ENCODE measurements at places on chromosomes 3 and 15.

DNA sequence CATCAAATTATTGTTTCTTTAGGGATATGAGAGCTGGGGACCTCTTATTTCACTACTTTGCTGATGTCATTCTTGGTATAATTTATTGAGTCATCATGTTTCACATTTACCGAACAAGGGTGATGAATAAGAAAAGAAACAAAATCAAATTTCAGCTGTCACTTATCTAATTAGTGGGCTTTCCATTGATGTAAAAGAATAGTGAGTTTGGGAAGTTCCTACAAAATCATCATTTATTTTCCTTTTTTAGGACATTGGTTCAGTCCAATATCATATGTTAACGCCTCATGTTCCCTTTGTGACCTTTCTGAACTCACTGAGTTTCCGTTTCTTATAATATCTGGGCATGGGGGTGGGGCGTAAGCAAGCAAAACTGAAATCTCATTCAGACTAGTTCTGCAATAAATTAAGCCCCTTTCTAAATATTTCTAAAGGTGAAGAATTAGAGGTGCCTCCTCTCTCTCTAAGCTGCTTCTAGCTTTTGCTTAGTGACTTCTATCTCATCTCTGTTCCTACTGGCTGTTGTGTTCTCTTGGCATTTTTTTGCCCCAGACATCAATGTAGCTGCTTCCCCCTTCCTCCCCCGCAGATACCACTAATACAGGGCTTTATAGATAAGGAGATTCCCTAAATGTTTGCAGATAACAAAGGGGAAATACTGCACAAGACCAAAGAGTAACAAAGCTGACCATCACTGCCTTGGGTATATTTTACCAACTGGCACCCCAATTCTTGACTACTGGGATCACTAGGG lies 238.0 kb upstream of the CTNNB1 start:
- no peak for DNase-seq

GRCh38 chr3:187850258-187850921 lies 105.1 kb upstream of the BCL6 start:
- DNase-seq = no peak

DNA sequence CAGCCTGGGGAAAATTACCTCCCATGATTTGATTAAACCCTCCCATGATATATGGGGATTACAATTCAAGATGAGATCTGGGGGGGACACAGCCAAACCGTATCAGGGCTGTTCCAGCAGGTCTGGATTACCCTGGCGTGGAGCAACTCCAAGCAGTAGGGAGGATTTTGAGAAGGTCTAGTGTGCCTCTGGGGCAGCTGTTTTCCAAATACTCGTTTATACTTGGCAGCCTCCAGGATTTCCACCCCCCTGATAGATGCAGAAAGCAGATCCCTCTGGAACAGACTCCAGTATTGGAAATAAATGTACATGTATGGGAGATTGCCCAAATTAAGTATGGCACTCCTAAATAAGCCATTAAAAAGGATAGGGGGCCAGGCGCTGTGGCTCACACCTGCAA lies 7.7 kb upstream of the IRAK2 start:
- no peak for DNase-seq

DNA sequence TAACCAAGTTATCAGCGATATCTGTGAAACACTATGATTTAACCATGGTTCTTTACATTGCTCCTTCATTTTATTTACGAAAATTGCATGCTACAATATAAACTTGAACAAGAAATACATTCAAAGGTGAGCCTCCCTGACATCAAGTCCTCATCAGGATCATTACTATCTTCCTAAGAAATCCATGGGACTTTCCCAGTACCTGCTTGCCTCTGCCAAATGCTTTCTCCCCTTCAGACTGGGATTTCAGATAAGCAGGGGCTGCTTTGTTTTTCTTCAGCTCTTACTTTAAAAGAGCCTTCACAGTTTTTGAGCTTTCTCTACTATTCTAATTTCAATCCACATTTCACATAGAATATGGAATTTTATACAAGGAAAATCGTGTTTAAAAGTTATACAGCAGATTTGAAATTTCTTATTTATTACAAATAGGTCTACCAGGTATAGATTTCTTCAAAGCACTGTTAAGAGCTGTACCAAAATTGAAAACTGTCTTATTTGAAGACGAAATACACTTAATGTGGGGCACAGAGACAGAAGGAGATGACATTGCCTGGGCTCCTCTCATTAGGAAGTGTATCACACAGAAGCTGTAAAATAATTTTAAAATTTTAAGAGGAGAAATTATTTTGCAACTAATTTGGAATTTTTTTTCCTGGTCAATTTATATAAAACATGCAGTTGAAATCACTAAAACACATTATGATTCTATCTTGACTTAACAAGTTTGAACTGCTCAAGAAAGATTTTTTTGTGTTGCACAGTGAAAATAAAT lies 615.0 kb upstream of the AGTR1 start:
- DNase-seq = no peak

DNA sequence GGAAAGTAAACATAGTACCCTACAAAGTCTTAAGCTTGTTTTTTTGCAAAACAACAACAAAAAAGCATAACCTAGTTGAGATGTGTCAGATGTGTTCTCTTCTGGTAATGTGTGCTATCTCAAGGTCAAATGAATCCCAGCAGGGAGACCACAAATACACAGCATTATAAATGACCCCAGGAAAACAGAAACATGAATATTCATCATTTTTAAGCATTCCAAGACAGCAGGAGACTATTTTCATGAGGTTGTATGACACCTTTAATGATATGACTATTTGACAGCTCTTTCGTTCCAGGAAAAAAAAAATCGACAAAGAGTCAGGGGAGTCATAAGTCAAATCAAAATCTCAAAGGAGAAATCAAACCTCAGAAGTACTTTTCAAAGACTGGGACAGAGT lies 62.7 kb upstream of the CBLB start:
- DNase-seq = no peak

- no peak for DNase-seq
These were observed 31.0 kb downstream of the TRIM42 start for GRCh38 chr3:140708815-140709214.

GRCh38 chr3:157360044-157360443 lies 76.6 kb upstream of the PTX3 start:
- no peak for DNase-seq

GRCh38 chr15:52488830-52489229 lies 39.9 kb downstream of the MYO5A start:
- no peak for DNase-seq

GRCh38 chr3:10196389-10197052 lies 31.8 kb downstream of the IRAK2 start:
- no peak for DNase-seq

DNA sequence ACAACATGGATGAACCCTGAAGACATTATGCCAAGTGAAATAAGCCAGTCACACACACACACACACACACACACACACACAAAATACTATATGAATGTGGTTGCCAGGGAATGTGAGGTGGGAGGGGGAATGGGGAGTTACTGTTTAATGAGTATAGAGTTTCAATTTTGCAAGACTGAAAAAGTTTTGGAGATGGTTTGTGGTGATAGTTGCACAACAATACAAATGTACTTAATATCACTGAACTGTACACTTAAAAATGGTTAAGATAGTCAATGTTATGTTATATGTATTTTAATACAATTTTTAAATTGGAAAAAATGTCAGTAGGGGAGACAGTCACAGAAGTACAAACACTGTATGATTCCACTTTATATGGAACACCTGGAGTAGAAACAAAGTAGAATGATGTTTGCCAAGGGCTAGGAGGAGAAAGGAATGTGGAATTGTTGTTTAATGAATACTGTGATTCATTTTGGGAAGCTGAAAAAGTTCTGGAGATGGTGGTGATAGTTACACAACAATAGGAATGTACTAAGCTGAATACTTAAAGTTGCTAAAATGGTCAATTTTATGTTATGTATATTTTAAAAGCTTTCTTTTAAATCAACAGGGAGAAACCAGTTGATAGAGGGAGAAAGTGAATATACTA lies 76.6 kb downstream of the RPL39L start:
- DNase-seq = no peak

DNA sequence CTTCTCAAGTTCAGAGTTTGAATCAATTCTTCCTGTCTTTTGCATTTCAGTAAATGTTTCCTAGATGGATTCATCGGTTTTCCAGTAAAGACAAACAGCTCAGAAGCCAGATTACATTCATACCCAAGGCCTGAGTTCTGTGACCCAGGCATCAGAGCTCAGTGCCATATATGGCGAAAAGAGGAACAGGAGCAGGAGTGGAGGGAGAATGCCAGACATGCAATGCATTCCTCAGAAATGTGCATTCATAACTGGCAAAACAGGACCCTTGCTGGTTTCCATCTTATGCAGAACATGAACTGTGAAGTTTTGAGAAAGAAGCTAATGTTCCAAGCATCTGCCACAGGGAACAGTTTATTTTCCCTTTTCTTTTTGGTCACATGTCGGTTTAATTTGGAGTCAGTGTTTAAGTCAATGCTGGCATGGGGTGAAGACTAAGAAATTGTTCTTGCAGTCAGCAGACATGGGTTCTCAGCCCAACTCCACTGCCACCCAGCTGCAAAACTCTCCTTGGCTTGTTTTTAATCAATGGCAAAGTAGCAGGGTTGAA lies 116.5 kb downstream of the LPP start:
- DNase-seq = no peak

DNA sequence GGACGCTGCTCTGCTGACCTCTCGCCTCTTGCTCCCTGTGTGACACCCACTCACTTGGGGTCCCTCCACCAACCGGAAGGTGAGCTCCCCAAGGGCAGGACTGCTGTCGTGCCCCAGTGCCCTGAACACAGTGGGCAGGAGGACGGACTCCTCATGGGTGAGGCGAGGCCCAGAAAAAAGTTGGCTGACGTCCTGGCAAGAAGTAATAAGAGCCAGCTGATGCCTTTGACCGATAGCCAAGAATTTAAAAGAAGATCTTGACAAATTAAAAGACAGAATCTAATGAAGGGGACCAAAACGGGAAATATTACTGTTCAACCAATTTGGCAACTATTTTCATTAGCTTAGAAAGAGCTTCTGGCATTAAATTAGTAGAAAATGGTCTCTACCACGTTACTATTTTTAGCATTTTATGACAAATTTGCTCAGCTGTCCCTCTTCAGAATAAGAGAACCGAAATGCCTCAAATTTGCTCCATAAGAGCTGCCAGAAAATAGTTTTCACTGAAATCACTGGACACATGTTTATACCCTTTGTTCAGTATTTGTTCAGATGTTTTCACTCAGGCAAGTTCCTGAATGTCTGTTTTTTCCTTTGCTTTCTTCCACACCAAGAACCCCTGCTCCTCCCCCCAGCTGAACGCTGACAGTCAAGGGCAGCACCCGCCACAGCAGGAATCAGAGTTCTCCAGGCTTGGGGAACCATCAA lies 60.5 kb downstream of the XXYLT1 start:
- DNase-seq = no peak

DNA sequence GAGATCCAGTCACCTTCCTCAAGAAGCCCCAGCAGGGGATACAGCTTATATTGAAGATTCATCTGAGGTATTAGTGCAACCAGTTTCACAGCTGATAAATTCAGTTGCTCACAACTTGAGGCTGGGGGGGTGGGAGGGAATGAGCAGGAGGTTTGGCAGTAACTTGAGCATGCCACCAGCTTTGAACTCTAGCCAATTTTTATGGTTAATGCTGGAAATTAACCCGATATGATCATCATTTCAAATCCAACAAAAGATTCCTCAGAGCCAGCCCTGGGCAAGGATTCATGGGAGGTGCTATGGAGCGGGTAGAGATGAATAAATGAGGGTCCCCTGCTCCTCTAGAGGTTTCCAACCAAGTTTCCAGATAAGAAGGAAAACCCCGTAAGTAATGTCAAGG lies 73.1 kb upstream of the HES1 start:
- DNase-seq = no peak

GRCh38 chr3:104832530-104832929 lies 534.2 kb upstream of the ALCAM start:
- no peak for DNase-seq

DNA sequence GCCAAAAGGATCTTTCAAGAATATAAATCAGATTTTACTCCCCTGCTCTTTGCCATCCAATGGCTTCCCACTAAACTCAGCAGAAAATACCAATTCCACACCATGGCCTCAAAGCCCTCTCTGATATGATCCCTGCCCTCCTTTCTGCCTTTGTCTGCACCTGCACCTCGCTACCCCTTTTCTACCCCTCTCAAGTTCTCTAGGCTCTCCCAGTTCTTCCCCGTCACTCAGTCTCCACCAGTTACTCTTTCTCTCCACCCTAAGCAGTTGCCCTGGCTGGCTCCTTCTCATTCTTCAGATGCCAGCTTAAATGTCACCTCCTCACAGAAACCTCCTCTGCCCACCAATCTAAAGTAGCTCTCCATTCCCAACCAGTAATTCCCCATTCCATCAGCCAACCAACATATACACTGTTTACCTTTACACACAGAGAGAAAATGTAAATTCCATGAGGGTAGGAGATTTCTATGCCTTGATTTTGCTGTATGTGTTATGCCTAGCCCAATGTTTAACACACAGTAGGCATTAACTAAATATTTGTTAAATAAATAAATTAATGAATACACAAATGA lies 93.6 kb upstream of the LPP start:
- no peak for DNase-seq

GRCh38 chr3:16186565-16186964 lies 12.1 kb downstream of the GALNT15 start:
- DNase-seq = no peak

- no peak for DNase-seq
These were observed 65.5 kb upstream of the FBN1 start for GRCh38 chr15:48710952-48711495.

Measured in Jurkat, Clone E6-1 (cell line).